ENCODE measurements at places on chromosomes 7 and 10.

DNA sequence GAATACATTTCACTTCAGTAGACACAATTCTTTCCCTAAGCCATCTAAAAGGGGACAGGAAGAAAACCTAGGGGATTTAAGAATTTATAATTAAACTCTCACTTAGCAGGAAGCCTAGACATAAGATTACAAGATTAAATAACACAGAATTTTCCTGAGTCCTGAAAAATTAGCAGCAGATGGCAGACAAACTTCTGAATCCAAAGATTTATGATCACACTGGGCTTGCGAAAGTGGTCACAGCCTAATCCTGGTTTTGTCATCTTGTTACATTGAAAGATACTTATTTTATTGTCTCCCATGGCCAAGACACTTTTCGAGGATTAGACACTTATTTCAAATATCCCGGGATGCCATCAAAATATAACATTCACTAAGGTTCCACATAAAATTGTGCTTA, 2.9 kb downstream of the ERLIN1 start:
- no peak for DNase-seq

GRCh38 chr10:95730233-95730632, 25.7 kb upstream of the ENTPD1 start:
- no peak for DNase-seq

GRCh38 chr10:128080641-128081040, 45.6 kb downstream of the MKI67 start:
- no peak for DNase-seq

- DNase-seq = no peak
Observed at GRCh38 chr7:73890555-73891147, 29.7 kb downstream of the TMEM270 start.

DNA sequence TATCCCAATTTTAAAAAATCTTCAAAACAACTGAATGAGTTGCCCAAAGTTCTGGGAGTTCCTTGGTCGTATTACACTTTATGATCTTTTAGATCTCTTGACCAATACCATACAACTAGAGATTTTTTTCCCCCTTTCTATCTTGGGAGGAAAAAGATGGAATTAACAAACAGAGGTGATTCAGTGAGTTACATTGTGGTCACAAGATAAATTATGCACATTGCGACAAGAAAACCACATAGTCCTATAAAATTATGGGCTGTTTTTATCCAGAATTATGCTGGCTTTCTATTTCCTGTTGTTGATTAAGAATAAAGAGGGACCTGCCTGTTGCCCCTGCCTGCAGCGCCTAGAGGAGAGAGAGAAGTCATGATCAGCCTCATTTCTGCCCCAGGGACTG, 8.2 kb upstream of the SGPL1 start:
- no peak for DNase-seq

DNA sequence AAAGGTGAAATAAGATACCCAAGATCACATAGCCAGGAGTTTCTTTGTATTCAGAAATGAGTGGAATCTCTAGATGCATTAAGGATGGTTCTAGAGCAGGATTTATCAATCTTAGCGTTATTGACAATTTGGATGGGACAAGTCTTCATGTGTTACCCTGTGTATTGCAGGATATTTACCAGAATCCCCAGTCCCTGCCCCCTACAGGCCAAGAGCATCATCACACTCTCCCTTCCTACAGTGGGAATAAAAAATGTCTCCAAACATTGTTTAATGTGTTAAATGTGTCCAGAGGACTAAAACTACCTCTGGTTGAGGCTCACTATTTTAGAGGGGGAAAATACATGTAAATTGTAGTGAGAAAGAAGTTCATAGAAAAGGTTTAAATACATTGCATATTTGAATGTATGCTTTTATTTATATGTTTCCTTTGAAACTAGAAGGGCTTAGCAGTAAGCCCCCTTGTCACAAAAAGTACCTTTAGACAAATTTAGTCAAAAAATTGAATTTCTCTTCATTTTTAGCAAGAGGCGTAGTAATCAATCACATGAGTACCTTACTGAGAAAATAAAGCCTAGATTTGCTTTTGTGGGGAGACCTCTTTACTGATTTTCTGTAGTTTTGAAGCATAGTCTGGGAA, 141.2 kb downstream of the MLLT10 start:
- DNase-seq = peak; percentile 10

DNA sequence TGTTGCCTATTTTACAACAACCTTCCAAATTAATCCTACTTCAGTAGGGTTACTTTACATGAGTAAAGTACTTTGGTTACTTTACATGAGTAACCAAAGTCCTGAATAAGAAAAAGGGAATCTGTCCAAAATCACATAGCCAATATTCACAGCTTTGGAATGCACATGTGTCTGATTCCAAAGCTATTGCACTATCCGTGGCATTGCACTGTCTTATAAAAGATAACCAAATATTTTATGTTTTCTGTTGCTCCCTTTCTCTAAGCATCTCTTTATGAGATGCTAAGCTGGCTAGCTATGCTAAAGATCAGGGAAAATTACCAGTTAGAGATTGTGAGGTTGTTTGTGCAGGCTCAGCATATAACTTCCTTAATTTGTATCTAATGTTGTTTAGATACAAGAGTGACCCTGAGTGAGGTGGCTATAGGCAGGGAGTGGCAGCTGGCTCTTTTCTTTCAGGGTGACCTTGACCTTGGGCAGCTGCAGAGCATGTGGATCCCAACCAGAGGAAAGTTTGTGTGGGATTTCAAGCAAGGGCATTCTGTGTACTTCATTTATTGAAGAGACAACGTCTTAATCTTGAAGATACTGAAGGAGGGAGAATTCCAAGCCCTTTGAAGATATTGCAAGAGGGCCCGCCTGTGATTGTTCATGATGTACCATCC, 366.1 kb upstream of the ANKRD30A start:
- no peak for DNase-seq

GRCh38 chr10:111091833-111092232, 15.0 kb downstream of the ADRA2A start:
- no peak for DNase-seq

- no peak for DNase-seq
Observed at GRCh38 chr10:3516234-3516922, 268.6 kb downstream of the KLF6 start.

DNA sequence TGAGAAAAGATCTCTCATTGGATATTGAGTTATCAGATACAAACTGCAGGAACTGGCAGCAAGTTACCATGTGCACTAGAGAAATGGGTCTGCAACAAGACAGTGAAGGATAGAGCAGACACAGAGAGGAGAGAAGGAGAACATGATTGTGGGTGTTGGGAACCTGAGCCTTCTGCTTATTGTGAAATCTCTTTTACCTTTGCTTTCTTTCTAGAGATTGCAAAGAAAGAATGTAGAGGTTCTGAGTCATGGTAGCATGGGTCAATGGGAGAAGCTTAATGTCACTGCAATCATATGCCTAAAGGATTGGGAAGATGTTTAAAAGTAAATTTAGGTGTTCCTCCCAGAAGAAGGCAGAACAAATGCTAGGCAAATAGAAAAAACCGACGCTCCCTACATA, 821.4 kb downstream of the CCSER2 start:
- no peak for DNase-seq

GRCh38 chr10:121735263-121735662, 137.0 kb upstream of the FGFR2 start:
- DNase-seq = no peak

All from midbrain (tissue), 1 donor.